Lung microvascular endothelial cell (primary cell): ENCODE measurements at places on chromosomes 4 and X. TPM values are rescaled to one million over a fixed set of nuclear protein-coding genes. Genes with fewer than 3 reads are reported as not detected.
A peak's percentile ranks its signal among the peaks of the same experiment; 100 is the strongest.

DMRTC1B gene
- total RNA-seq: not detected in 2 replicates

ENPEP gene
- under 0.01 TPM in 1 of 2 replicates, not detected in the other for total RNA-seq

GLRA2 gene
- total RNA-seq: not detected in 2 replicates

NR0B1 gene
- total RNA-seq: not detected in 2 replicates

LRCH2 gene
- total RNA-seq: 5.4 and 15.3 TPM in 2 replicates

MTHFD2L gene
- 12.4 and 21.4 TPM in 2 replicates for total RNA-seq

C1QTNF7 gene
- total RNA-seq: not detected in 2 replicates

GUCY1B1 gene
- total RNA-seq: 1.4 and 4.1 TPM in 2 replicates

GRCh38 chr4:13455411-13455810 lies 28.7 kb downstream of the RAB28 start:
- no peak for DNase-seq

DNA sequence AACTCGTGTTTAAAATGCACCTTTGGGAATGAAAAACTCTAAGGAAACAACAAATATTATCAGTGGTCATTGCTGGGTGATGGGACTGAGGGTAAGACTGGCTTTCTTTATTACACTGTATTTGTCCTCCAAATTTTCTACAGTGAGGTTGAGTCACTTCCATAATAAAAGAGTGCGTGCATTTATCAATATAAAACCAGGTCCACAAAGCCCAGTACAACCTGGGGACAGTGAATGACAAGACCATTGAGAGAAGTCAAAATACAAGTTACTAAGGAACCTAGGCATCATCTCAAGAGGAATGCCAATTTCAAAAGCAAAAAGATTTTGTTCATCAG lies 76.4 kb downstream of the MAGED4 start:
- DNase-seq: no peak

- peak; percentile 75 for DNase-seq
Observed at GRCh38 chr4:82905205-82905604, 4.7 kb downstream of the THAP9 start.

GRCh38 chr4:169275180-169275579 lies 4.4 kb upstream of the SH3RF1 start:
- DNase-seq: no peak

GRCh38 chr4:138275216-138275615 lies 33.1 kb upstream of the SLC7A11 start:
- DNase-seq: no peak

DNA sequence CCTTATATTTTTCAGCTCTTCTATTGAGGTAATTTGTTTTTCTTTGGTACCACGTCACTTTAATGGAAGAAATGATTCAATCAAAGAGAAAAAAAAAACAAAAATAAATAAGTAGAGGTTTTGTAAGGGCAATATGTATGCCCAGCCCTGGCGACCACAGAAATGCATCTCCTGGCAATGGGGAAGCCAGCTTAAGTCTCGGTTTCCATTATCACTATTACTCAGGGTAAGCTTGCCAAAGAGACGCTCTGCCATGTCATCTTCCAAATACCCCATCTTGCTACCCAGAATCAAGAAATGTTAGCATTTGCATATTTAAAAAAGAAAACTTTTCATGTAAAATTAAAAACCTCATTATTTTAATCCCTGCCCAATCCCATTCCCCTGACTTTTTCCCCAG lies 68.8 kb downstream of the FAM47C start:
- no peak for DNase-seq

DNA sequence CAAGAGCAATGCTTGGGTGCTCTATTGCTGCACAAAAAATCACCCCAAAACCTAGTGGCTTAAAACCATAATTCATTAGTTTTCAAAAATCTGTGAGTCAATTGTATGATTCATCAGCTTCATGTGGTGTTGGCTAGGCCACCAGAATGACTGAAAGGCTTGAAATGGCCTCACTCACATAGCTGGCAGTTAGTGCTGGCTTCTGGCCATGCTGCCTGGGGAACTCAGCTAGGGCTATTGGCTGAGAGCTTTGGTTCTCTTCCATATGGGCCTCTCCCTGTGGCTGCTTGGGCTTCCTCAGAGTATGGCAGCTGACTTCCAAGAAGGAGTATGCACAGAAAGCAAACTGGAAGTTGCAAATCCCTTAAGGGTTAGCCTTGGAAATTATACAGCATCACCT lies 3.1 kb upstream of the MTMR1 start:
- peak; percentile 23 for DNase-seq

- DNase-seq: no peak
Observed at GRCh38 chr4:62656006-62656405, 1455.9 kb downstream of the ADGRL3 start.

- no peak for DNase-seq
Observed at GRCh38 chrX:48940404-48940955, 16.9 kb downstream of the OTUD5 start.

DNA sequence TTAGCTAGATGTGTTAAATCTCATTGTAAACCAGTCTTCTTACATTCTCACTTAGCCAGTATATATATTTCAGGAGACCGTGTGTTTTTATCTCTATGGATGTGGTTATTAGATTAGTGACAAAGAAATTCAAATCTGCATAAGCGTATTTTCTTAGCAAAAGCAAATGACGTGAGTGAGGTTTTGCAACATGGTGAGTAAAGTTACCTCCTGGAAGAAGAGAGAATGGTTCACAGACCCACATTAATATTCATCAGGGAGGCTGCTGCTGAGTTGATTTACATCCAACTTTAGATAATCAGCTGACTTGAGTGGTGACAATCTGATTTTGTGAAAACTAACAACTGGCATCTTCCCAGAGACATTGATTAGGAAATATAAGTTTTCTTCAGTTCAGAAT lies 589.9 kb upstream of the GALNT7 start:
- no peak for DNase-seq

- DNase-seq: no peak
Observed at GRCh38 chr4:108314900-108315589, 146.3 kb upstream of the LEF1 start.

DNA sequence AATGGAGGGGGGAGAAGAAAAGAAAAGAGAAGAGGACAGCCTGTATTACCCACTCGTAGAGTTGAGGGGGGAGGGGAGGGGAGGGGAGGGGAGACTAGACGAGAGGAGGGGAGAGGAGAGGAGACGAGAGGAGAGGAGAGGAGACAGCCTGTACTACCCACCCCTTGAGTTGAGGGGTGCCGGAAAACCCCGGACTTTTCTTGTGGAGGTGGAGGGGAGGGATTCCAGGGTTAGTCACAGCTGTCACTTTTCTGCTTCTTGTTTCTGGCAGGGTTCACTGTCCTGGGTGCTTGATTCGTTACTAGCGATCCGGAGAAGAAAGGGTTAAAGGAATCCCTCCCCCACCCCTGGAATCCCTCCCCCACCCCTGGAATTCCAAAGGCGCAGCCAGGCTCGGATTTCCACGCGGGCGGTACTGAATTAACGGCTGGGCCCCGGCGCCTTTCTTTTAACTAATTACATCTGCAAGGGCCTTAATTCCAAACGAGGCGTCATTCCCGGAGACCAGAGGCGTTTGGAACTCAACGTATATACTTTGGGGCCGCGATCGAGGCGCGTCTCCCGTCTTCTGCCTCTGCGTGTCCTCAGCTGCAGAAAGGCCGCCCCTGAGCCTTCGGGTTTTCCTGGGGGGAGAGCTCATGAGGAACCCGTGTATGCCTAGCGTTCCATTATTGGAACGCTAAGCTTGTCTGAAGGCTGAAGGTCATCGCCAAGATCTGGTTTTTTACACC lies 20.1 kb upstream of the CSF2RA start:
- DNase-seq: no peak
